Activated B cell treated with CpG ODN at 0.5 μM for 24 hours (primary cell): ENCODE measurements at places on chromosomes 4 and X. TPM values are rescaled to one million over a fixed set of nuclear protein-coding genes. Genes with fewer than 3 reads are reported as not detected.

TEX13B gene
- total RNA-seq = not detected in 2 replicates

GRCh38 chrX:8374041-8374825 is 90.4 kb upstream of the VCX3B start:
- DNase-seq = no peak
- H3K4me3 ChIP-seq = no peak overlapping the region
- H3K36me3 ChIP-seq = no peaks in the 10 kb centered on the region
- no peak overlapping the region for H3K27ac ChIP-seq
- H3K4me1 ChIP-seq = no peaks in the 10 kb centered on the region

- no peaks in the 10 kb centered on the region for H3K27me3 ChIP-seq
- H3K27ac ChIP-seq = no peak overlapping the region
- DNase-seq = no peak
- no peaks in the 10 kb centered on the region for H3K36me3 ChIP-seq
Observed at GRCh38 chr4:113012786-113013185, 36.7 kb upstream of the ANK2 start.

DNA sequence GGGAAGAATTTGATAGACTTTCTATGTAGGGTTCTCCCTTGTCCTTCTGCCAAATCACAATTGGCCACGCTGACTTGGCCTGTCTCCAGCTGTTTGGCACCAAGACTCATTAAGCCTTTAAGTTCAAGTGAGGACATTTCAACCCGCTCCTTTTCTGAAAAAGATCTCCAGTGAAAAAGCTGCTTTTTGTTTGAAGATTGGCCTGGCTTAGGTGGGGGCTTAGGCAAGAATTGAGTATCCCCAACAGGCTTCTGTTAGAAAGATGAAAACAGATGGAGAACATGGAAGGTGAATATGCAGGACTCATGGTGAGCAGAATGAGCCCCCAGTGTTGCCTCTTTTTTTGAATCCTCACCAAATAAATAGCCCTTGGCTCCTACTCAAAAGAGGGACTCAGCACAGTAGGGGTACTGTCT is 28.5 kb upstream of the LIMCH1 start:
- no peaks in the 10 kb centered on the region for H3K36me3 ChIP-seq
- no peak for DNase-seq
- no peaks in the 10 kb centered on the region for H3K4me1 ChIP-seq
- no peak overlapping the region for H3K4me3 ChIP-seq
- peaks cover 1% of the 10 kb centered on the region for H3K27me3 ChIP-seq

- no peaks in the 10 kb centered on the region for H3K36me3 ChIP-seq
- peaks cover 1% of the 10 kb centered on the region for H3K27me3 ChIP-seq
- H3K4me3 ChIP-seq = no peak overlapping the region
- no peak for DNase-seq
Observed at GRCh38 chr4:177266506-177266905, 43.2 kb upstream of the NEIL3 start.

DNA sequence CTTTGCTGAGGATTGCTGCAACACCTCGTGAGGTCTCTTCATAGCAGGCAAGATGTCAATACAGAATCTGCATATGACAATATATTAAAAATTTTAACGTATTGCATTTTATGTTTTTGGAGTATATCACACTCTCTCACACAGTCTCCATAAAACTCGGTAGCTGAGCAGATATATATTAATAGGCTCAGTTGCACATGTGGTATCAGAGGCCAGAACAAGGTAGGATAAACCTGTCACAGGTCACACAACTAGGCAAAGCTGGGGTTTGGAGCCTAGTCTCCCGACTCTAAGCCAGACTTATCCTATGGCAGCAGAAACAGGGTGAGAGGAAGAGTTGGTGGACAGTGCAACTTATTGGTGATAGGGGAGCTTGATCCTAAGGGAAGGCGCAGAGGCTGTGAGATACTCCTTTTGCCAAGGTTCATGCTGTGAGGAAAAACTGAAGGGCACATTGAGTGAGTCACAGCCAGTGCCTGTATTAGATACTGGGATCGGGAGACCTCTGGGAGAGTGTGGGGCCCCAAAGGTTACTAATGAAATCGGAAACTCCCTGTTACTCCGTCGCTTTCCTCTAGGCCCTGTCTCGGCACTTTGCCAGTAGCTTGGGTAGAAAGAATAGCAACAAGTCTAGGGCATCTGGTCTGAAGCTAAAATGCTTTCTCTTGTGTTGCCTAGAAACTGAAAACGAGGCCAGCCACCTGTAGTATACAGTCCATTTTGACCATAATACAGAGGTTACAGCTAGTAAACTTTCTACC is 195.7 kb downstream of the ARHGAP10 start:
- H3K4me3 ChIP-seq = no peak overlapping the region
- no peak for DNase-seq
- H3K27me3 ChIP-seq = no peaks in the 10 kb centered on the region

- no peaks in the 10 kb centered on the region for H3K36me3 ChIP-seq
- peaks cover 20% of the 10 kb centered on the region for H3K27me3 ChIP-seq
- H3K4me3 ChIP-seq = no peak overlapping the region
- H3K4me1 ChIP-seq = no peaks in the 10 kb centered on the region
Observed at GRCh38 chr4:7902101-7902553, 37.5 kb downstream of the AFAP1 start.

- no peaks in the 10 kb centered on the region for H3K36me3 ChIP-seq
- no peak for DNase-seq
- no peaks in the 10 kb centered on the region for H3K27me3 ChIP-seq
- no peak overlapping the region for H3K4me3 ChIP-seq
- peaks cover 7% of the 10 kb centered on the region for H3K4me1 ChIP-seq
- H3K27ac ChIP-seq = no peak overlapping the region
Observed at GRCh38 chr4:77629885-77630284, 24.3 kb downstream of the CXCL13 start.
